ENCODE measurements at places on chromosomes 1 and 21. TPM values are rescaled to one million over a fixed set of nuclear protein-coding genes. Genes with fewer than 3 reads are reported as not detected.

DNA sequence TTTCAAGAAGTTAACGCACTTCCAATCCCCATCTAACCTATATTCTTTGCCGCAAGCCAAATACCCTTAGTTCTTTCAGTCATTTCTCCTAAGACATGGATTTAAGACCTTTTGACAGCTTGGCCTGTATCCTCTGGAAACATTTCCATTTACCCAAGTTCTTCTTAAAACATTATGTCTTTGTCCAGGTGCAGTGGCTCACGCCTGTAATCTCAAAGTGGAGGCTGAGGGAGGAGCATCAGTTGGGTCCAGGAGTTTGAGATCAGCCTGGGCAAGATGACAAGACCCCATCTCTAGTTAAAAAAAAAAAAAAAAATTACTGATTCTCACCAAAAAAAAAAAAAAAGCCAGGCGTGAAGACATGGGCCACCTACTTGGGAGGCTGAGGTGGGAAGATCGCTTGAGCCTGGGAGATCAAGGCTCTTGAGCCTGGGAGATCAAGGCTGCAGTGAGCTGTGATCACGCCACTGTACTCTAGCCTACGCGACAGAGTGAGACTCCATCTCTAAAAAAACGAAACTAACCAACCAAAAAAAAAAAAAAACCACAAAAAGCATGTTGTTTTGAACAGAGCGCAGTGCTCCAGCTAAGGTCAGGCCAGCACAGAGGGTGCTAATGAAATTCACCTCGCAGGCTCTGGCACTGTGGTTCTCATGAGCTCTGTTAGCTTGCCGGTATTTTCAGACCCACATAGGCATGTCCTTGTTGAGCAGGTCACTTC lies 36.0 kb downstream of the NUAK2 start:
- H3K27me3 ChIP-seq, result no peaks in the 10 kb centered on the region
- DNase-seq, result no peak
- no peak overlapping the region for H3K4me3 ChIP-seq
- peaks cover 16% of the 10 kb centered on the region for H3K4me1 ChIP-seq

Gene FCGR2B
- polyA plus RNA-seq, result 12.0 TPM

DNA sequence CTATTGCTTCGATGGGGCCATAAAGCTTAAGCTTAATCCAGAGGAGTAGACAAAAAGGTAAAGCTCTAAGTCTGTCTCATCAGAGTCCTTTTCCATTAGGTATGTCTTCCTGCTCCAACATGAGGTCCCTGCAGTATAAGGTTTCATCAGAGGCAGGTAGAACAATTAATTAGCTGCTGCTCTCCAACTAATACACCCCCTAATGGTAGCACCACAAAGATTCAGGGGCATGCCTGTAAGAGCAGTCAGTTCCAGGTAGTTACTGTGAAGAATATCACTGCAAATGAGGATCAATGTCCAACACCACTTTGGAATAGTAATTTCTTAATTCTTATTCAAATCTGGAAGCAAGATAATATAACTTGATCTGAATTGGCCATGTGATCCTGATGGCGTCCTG lies 160.3 kb upstream of the ESRRG start:
- H3K36me3 ChIP-seq, result no peaks in the 10 kb centered on the region
- no peaks in the 10 kb centered on the region for H3K27me3 ChIP-seq
- no peak overlapping the region for H3K27ac ChIP-seq
- no peak overlapping the region for H3K4me3 ChIP-seq
- no peak for DNase-seq

- no peak overlapping the region for H3K27ac ChIP-seq
- H3K27me3 ChIP-seq, result peaks cover 5% of the 10 kb centered on the region
- no peak for DNase-seq
- no peaks in the 10 kb centered on the region for H3K36me3 ChIP-seq
Observed at GRCh38 chr1:18734461-18735223, 104.0 kb downstream of the PAX7 start.

Gene OR2T33
- not detected for polyA plus RNA-seq

- DNase-seq, result peak; percentile 19
- no peaks in the 10 kb centered on the region for H3K36me3 ChIP-seq
- no peak overlapping the region for H3K4me3 ChIP-seq
- H3K27ac ChIP-seq, result no peak overlapping the region
- H3K27me3 ChIP-seq, result no peaks in the 10 kb centered on the region
Observed at GRCh38 chr1:59266180-59266926, 30.5 kb upstream of the FGGY start.

DNA sequence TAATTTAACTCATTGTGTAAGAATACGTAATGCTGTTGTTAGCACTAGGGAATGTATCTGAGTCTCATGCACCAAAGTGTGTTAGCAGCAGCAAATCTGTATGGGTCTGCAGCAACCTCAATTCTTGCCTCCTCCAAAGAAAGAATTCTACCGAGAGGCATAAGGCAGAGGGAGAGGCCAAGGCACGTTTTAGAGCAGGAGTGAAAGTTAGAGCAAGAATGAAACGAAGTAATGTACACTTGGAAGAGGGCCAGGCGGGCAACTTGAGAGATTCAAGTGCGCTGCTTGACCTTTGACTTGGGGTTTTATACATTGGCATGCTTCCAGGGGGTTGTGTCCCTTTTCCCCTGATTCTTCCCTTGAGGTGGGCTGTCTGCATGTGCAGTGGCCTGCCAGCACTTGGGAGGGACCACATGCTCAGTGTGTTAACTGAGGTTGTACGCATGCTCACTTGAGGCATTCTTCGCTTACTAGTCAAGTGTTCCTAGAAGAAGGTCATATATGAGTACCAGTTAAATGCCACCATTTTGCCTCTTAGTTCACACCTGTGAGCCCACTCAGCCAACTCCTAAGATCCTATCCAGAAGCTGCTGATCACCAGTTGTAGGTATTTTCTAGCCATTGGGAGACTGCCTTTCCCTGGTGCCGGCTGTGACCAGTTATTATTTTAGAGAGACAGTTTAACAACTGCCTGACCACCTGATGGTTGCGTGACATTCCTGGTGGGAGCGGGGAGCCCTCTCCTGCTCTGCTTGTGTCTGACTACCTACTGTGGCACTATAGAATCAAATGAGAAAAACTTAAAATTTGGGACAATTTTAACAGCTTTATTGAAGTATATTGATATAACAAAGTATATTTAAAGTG lies 2.7 kb upstream of the CNN3 start:
- peak; percentile 57 for DNase-seq
- H3K27ac ChIP-seq, result peak overlapping the region; percentile 82
- no peaks in the 10 kb centered on the region for H3K27me3 ChIP-seq
- peaks cover 30% of the 10 kb centered on the region for H3K4me1 ChIP-seq

Gene COL24A1
- 0.33 TPM for polyA plus RNA-seq

GRCh38 chr1:150156868-150157603 lies 7.3 kb downstream of the PLEKHO1 start:
- DNase-seq, result no peak
- H3K27me3 ChIP-seq, result no peaks in the 10 kb centered on the region
- peaks cover 9% of the 10 kb centered on the region for H3K4me1 ChIP-seq
- H3K4me3 ChIP-seq, result no peak overlapping the region

DNA sequence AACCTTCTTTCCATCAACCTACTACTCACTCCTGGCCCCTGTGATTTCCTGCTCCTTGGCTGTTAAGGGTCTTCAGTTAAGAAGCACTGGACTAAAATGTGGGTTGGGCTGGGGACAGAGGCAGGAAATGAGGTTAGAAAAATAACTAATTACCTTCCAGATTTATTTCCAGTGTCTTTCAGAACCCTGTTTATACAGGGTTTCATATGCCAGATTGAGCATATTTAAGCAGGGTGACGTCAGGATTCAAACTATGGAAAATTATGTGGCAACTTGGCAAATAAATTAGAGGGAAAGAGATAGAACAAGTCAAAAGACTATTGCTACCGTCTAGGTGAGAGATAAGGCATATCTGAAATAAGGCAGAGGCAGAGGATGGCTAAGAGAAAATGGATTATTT lies 11.7 kb upstream of the MCOLN3 start:
- no peak overlapping the region for H3K4me3 ChIP-seq
- no peaks in the 10 kb centered on the region for H3K36me3 ChIP-seq
- no peaks in the 10 kb centered on the region for H3K27me3 ChIP-seq
- DNase-seq, result peak; percentile 3
- H3K4me1 ChIP-seq, result no peaks in the 10 kb centered on the region

DNA sequence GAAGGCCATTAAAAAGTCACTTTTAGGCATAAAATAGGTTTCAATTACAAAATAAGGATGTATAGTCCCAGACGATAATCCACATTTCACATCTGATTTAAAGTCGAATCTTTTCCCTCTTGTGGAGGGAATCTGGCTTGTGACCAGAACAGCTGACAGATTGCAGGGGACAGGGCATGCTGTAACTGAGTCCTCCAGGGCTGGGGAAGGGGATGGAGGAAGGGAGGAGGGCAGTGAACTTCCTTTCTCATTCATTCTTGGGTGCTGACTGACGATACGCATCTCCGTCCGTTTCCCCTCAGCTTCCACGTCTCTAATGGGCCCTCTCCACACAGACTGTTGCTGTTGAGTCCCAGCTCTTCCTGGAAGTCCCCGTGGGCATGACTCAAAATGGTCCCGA lies 108.1 kb upstream of the CSF3R start:
- peak; percentile 41 for DNase-seq
- H3K4me1 ChIP-seq, result peaks cover 12% of the 10 kb centered on the region
- no peaks in the 10 kb centered on the region for H3K36me3 ChIP-seq
- H3K4me3 ChIP-seq, result no peak overlapping the region

All from lung (tissue), 17 donors.